ENCODE measurements at places on chromosomes 16 and 17.

GRCh38 chr17:9725575-9725974 lies 65.8 kb downstream of the DHRS7C start:
- DNase-seq = no peak

GRCh38 chr17:76297436-76297835 lies 10.6 kb downstream of the QRICH2 start:
- DNase-seq = no peak

DNA sequence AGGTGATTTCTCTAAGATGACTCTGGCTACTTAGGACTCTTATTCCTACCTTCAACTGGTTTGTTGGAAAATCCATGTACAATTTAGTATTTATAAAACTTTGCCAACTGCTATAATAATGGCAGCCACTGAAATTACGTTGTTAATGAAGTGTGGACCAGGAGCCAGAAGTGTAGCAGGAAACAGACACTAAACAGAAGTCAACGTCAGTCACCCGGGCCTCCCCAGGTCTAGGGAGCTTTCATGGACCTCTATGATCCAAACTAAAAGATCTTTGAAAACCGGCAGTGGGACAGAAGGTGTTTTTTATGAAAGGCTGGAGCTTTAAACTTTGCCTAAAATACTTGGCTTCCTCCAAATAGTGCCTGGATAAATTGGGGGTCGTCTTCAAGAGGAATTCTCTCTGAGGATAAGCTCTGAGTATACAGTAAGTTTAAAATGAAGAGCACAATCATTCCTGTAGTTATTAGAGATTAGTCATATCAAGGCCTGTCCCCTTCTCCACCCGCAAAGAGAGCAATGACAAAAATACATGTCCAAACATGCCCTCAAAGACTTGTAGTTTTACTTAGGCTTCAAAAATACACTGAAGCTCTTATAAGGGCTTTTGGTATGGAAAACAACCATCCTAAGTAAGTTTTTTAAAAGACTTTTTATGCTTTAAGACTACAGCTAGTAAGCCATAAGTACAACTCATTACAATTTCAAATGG lies 34.6 kb downstream of the DCUN1D3 start:
- no peak for DNase-seq

DNA sequence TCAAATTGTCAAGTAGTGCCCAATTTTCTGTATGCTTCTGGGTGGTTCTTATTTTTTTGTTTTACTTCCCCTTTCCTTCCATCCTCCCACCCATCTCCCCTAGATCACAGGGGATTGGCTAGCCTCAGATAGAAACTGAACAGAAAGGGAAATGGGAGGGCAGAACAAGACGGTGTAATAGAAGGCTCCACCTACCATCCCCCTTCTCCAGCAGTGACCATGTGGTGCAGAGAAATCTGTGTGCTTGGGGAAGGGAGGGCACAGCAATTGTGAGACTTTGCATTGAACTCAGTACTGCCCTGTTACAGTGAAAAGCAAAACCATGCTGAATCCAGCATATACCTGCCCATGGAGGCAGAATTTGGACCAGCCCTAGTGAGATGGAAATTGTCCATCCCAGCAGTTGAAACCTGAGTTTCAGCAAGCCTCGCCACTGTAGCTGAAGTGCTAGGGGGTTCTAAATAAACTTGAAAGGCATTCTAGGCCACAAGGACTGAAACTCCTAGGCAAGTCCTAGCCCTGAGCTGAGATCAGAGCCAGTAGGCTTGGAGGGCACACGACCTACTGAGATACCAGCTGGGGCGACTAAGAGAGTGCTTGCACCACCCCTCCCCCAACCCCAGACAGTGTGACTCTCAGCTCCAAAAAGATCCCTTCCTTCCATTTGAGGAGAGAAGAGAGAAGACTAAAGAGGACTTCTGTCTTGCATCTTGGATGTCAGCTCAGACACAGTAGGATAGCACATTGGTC lies 5.2 kb downstream of the SLFN11 start:
- DNase-seq = peak; percentile 64

DNA sequence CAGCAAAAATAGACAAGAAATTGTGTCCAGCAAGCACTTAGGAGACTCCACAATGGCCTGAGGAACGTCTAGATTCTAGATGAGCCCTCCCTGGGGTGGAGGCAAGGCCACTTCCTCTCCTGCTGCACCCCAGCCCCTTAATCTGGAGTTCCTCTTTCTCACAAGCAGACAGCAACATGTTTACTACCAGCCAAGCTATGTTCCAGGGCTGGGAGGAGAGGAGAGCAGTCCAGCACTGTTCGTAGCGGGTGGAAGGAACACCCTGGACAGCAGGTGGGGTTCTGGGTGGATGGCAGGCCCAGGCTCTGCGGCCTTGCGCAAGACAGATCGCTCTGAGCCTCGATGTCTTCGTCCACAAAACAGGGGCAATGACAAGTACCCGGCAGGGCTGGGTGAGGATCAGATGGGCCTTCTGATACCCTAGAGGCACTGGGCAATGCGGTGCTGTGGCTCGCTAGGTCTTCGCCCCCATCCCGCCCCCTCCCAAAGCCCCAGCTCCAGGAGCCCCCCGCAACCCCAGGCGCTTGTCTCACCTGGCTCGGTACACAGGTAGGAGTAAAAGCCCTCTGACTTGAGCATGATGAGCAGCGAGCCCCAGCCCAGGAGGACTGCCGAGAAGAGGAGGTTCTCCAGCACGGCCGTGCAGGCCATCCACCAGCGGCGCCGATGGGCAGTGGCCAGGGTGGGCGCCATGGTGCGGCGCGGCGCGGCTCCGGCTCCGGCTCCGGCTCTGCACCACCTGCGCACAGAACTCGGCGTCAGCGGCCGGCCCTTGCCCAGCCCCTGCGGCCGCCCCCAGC lies 1.3 kb downstream of the SLC43A2 start:
- DNase-seq = no peak

DNA sequence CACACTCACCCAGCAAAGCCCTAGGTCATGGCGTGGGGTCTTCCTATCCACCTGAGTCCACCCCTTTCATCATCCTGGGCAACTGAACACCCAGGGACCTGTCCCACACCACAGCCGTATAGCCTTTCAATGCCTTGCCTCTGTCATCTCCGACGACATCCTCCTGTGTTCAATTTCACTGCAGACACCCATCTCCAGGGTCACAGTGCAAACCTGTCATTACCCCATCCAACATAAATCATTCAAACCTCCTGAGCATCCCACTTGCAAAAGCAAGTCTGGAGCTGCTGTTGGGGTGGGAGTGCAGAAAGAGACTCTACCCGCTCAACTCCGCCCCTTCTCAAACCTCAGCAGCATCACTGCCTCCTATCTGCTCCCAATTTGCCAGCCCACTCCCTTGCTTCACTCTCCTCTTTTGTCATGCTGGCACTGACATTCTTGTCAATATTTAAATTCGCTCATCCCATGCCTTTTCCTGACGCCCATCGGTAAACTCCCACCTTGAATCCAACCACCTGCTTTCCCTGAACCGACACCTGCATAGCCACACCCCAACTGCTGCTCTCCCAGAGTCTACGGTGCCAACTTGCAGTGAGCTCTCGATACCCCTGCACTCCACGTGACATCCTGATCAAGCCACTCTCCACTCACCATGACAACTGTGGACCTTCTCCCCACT lies 37.0 kb downstream of the MARF1 start:
- DNase-seq = no peak

- no peak for DNase-seq
These were observed 103.4 kb downstream of the ZNF778 start for GRCh38 chr16:89320782-89321501.

GRCh38 chr17:17054636-17055035 lies 12.4 kb downstream of the MPRIP start:
- no peak for DNase-seq

GRCh38 chr17:64369007-64369893 lies 21.4 kb downstream of the PECAM1 start:
- DNase-seq = no peak

DNA sequence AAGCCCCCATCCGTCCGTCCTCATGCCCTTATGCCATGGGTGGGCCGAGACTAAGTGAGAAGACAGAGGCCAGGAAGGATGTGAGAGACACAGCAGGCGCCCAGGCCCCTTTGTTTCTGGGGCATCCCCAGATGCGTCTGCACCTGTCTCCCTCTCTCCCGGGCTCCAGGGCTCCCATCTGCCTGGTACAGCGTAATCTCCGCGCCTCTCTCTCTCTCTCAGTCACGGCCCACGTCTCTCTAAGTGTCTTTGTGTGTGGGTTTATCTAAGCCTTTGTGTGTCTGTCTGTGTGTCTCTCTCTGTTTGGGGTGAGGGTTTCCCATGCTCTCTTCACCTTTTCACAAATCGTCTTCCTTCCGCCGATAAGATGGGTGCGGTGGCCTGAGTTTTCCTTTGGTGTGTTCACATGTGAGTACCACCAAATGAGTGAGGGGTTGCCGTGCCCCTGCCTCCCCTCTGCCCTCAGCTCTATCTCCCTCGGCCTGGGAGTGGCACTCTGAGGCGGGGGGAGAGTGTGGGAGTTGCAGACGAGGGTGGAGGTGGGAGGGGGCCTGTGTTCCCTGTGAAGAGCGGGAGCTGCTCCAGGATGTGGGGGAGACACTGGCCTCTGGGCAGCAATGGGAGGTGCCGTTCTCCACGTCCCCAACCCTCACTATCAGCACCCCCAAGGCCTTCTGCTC lies 25.8 kb upstream of the ABCC3 start:
- no peak for DNase-seq

GRCh38 chr17:3794557-3795389 lies 6.2 kb downstream of the ITGAE start:
- DNase-seq = peak; percentile 61

GRCh38 chr17:60888812-60889709 lies 211.4 kb downstream of the BCAS3 start:
- DNase-seq = no peak

GRCh38 chr16:47734987-47735594 lies 274.0 kb downstream of the PHKB start:
- no peak for DNase-seq

DNA sequence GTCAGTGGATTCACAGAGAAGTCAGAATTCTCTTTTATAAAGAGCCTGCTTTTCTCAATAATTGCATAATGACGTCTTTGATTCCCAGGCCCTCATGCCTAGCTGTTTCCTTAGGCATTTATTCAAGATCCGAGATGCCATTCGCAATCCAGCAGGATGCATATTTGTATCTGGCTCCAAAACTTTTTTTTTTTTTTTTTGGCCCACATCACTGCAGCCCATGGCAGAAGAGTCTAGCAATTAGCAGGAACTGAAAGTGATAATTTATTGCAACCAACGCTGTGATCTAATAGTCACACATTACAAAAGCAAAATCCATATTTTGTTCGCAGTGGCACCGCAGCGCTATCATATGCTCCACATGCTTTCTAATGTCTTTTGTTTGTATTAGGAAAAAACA lies 503.4 kb downstream of the MAF start:
- DNase-seq = no peak

GRCh38 chr17:77402159-77402731 lies 261.5 kb downstream of the SEC14L1 start:
- no peak for DNase-seq

DNA sequence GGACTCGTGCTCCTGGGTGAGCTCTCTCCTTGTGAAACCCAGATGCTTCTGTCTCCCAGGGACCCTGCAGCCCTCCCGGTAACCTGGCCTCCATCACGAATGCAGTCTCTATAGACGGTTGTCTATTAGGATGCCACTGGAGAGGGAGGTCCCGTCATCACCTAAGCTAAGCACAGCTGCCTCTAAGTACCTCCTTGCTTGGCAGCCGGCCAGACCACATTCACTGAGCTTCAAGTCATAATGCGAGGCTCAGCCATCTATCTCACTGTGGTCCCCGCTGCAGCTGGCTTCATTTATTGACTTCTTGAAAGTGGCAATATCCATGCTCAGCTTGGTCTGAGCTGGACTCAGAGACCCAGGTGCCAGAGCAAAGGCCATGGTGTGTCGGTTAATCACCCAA lies 74.5 kb upstream of the HSBP1 start:
- no peak for DNase-seq

DNA sequence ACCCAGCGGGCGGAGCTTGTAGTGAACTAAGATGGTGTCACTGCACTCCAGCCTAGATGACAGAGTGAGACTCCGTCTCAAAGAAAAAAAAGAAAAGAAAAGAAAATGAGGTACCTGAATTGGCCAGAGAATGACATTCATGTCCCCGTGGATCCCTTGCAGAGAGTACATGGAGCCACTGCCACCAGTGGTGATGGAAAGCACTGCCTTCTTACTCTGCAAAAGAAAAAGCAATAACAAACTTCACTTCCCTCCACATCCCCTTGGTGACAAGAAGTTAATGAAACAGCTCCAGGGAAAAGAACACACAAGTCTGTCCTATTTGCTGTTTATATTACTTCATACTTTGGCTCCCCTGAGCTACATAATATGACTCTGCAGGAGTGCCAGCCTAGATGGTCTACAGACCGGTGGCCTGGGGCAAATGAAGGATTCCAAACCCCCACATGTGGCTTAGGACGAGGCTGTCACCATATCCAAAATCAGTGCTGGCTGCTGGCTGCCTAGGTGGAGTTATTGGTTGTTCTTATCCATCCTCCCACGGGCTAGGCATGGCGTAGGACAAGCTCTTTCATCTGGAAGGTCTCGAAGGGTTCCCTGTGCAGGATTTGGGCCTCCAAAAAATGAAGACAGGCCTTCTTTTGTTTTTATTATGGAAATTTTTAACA lies 13.3 kb downstream of the NQO1 start:
- DNase-seq = no peak

DNA sequence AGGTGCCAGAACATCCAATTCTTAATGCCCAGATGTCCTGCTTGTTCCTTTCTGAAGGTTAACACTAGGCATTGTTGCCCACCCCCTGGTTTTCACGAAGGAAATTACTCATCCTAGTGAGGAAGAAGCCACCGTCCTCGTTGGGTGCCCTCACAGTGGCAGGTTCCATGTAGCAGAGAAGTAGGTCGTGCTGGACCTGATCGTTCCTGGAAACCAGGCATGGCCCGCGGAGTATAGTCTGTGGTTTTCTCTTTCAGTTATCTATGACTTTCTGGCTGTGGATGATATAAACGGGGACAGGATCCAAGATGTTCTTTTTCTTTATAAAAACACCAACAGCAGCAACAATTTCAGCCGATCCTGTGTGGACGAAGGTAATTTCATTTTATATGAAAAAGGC lies 16.5 kb downstream of the RGS11 start:
- DNase-seq = no peak

GRCh38 chr16:48542020-48542473 lies 67.9 kb downstream of the N4BP1 start:
- DNase-seq = peak; percentile 41

DNA sequence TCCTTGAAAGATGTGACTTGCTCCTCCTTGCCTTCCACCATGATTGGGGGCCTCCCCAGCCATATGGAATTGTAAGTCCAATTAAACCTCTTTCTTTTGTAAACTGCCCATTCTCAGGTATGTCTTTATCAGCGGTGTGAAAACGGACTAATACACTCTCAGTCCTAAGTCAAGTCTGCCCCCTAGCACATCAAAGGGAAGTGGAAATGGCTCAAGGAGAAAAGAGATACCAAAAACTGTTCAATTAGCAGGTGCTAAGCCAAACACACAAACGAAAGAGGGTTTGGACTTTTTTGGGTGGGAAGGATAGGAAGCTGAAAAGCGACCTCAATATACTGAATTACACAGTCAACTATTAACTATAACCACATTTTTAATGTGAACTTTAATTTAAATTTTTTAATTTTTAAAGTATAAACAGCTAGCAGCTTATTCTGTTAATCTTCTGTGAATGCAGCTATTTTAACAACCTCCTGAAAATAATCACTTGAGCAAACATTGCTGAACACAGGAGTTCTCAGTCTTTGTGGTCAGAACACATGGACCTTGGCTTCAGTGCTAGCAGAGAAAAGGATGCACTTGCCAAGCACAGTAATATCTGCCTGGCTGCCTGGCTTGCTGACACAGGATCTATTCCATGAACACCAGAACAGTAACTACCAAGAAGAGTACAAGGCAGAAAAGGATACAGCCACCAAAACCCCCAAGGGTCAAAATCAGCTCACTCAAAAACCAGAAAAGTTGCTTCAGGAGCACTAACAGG lies 10.9 kb downstream of the ZNF18 start:
- no peak for DNase-seq
